Stimulated activated naive CD8-positive, alpha-beta T cell treated with anti-CD3 and anti-CD28 coated beads, Interleukin-15, Interleukin-2, amounts not matched to agents 100 U/mL and 50 U/mL, for 24 hours (primary cell): ENCODE measurements at places on chromosomes 2 and 18.

DNA sequence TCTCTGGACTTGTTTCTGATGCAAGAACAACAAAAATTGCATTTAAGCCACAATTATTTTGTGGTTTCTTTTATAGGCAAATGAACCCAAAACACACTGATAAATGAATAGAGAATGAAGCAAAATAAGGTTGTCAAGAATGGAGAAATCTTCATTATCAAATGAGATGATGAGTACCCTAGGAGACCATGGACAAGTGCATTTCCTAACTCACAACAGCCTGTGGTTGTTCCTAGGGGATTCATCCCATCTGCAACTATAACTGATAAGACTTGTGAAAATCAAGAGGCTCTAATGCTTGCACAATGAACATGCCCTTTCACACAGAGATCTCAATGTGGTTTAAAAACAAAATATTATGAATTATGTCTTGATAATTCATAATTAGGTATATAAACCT lies 159.9 kb downstream of the PDE1A start:
- no peak for DNase-seq

- no peak for DNase-seq
Observed at GRCh38 chr2:119289093-119289492, 65.5 kb downstream of the STEAP3 start.

- peak; percentile 68 for DNase-seq
Observed at GRCh38 chr2:6826081-6826913, 39.4 kb downstream of the CMPK2 start.

GRCh38 chr2:211723398-211723797 lies 815.2 kb downstream of the ERBB4 start:
- DNase-seq = no peak

- no peak for DNase-seq
Observed at GRCh38 chr2:110863726-110864125, 131.4 kb downstream of the ACOXL start.

- DNase-seq = peak; percentile 80
Observed at GRCh38 chr18:45879681-45880655, 54.5 kb downstream of the SIGLEC15 start.

- DNase-seq = no peak
Observed at GRCh38 chr2:195164930-195165329, 492.1 kb upstream of the SLC39A10 start.

DNA sequence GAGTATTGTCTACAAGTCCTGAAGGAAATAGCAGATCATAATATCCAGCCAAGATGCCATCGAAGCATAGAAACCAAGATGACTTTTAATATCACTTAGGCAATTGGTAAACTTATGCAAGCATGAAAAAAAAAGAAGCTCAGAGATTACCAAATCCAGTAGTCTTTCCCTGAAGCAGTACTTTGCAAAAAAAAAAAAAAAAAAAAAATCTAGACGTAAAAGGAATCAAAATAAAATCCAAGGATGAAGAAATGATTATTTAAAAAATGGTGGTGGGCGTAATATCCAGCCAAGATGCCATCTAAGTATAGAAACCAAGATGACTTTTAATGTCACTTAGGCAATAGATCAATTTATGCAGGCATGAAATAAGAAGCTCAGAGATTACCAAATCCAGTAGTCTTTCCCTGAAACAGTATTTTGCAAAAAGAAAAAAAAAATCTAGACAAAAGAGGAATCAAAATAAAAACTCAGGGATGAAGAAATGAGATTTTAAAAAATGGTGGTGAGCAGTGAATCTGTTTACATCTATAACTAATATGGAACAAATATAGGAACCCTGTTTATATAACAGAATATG lies 108.8 kb downstream of the GYPC start:
- no peak for DNase-seq

DNA sequence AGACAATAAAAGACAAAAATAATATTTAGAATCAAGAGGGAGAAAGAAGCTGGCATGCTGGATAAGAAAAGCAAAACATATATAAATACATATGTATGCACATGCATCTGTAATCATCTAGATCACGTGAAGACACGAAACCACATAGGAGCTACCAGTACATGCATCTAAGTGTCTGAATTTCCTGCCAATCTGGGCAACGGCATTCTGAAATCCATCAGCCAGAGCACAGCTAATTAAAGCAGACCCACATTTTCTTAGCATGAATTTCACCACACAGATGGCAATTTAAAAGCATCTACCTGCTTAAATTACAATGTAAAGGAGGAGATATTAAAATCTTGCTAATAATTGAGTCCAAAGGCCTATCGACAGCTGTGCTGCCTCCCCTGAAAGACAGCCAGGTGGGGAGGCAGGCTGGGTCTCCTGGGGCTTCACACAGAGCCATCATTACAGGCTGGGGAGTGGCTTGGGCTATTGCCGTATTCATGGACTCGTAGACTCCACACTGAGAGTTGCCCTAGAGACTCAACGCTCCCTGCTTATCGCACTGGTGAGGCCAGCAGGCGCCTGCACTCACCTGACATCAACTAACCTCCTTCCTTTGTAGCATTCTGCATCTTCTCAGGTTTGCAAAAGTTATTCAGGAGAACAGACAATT lies 272.5 kb upstream of the PXDN start:
- DNase-seq = no peak

- no peak for DNase-seq
Observed at GRCh38 chr18:11005528-11005927, 143.8 kb downstream of the PIEZO2 start.

DNA sequence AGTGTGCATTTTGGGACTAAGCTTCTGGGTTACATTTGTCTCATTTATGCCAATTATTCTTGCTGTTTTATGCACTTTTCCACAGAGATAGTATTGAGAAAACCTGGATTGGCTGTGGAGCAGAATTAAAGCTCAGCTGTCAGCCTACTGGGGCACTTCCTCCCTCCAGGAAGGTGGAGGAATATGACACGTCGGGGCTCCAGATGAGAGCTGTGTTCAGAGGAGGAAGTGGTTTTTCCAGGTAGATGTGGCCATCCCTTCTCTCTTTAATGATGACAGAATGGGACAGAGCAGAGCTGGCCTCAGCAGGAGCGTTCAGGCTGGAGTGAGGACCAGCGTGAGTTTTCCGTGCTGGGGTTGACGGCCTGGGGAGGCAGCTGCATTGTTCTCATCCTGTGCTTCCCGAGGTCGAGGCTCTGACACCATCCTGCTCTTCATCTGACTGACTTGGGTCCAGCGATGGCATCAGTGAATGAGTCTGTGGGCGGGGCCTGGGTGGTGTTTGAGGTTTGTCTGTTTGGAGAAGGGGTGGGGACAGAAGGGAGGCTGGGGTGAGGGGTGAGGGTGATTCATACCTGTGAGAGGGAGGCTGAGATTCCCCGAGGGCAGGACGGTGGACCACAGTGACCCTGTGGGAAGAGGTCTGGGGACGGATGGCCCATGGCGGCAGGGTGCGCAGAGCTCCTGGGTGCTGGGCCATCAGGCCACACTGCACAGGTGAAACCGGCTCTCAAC lies 207.0 kb downstream of the LDLRAD4 start:
- DNase-seq = peak; percentile 17

GRCh38 chr2:74142340-74142739 lies 5.4 kb downstream of the BOLA3 start:
- no peak for DNase-seq

GRCh38 chr2:233264667-233265066 lies 13.2 kb downstream of the ATG16L1 start:
- DNase-seq = no peak

GRCh38 chr18:67650686-67651385 lies 134.3 kb upstream of the DSEL start:
- DNase-seq = no peak

DNA sequence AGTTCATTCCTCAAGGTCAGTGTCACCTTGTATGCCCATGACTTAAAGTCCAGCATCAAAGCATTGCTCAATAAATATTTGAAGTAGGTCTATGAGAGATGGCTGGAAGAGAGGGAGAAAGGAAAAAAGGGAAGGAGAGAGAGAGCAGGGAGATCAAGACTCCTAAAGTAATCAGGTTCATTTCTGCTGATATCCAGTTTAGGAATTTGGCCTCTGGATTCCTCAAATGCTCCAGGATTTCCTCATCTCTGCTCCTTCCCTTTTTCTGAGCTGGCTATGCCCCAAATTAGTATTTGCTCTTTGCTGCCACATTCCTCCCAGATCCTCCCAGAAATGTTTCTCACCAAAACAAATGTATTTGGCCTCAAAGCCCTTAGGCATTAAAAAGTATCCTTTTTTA lies 739.4 kb upstream of the CHAC2 start:
- DNase-seq = no peak

DNA sequence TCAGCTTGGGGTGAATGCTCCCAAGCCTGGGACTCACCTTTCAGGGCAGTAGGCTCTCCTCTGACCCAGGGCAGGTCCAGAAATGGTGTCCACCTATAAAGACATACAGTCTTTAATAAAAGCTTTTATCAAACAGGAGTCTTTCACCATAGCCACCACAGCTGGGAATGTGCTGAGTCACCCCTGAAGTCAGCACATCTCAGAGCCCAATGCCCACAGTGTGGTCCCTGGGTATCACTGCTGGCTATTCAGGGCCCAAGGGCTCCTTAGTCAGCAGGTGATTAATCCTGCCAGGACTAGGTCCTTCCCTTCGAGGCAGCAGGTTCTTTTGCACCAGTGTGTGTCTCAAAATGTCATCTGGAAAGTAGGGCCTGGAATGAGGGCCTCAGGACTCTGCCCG lies 181.9 kb downstream of the MEMO1 start:
- no peak for DNase-seq

DNA sequence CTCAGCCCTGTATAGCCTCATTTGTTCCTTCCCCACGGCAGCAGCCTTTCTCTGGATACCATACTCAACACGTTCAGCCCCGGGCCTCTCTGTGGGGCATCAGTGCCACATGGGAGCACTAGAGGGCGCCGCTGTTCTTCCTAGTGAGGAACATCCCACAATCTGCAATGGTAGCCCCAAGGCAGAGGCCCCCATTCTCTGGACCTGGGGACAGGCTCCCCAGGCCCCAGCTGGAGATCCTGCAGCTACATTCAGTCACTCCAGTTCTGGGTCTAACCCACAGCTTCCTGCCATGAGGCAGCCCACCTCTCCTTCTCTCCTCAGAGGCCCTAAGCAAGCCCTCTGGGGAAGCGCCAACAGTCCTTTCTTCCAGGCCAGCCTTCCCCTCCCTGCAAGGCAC lies 14.2 kb upstream of the SFXN5 start:
- DNase-seq = peak; percentile 87

DNA sequence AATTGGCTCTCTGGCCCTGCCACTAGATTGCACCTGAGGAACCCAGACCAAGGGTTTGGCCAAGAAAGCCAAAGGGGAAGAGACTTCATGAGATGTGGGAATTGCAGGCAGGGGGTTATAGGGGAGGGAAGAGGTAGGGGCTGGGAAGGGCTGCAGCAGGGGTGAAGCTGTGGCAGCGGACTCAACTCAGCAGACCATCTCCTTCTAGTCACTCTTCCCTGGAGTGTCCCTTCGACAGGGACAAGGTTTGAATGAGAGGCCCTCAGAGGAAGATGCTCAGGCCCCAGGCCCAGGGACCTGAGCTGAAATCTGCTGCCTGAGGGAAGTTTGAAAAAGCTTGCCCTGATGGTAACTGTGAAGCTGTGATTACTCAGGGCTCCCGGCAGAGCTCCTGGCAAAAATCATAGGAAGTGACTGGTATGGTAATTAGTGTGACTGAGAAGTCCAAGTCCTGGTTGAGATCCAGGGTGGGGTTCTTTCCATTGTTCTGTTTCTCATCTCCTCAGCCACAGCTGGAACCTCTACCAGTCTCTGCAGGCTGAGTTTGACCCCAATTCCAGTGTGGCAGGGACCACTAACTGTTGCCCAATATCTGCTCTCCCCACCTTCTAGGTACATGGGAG lies 300.9 kb downstream of the CYP26B1 start:
- no peak for DNase-seq

GRCh38 chr2:40466935-40467572 lies 15.2 kb upstream of the SLC8A1 start:
- no peak for DNase-seq

DNA sequence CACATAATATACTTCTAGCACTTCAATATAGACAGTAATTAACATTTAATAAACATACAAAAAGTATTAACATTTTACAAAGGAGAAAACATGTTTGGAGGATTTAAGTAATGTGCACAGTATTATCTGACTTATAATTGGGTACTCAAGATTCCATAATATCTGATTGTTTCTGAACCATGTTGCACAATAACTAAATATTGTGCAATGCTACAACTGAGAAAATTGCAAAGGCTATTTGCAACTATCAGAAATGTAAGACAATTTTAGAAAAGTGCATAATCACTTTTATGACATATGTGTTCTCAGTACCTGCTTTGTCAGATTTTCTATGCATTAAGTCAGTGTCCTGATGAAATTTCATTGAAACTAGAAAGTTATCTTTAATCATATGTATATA lies 934.6 kb downstream of the SOCS6 start:
- no peak for DNase-seq

DNA sequence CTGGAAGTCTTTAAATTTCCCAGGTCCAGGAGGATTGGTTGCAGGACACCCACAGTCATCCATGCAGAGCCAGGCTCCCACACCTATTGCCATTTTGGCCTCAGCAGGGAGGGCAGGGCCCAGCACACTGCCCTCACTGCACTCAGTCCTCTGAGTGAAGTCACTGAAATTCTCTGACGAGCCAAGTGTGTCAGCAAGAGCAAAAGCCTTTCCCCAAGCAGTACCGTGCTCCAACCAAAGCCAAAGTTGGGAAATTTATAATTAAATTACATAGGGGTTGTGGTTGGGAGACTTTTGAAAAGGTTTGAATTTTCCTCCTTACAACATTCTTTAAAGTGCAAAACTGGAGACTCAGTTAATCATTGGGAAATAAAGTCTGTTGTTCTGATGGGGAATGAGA lies 98.5 kb upstream of the CD226 start:
- no peak for DNase-seq

GRCh38 chr2:224871813-224872212 lies 155.6 kb upstream of the CCDC195 start:
- DNase-seq = no peak

DNA sequence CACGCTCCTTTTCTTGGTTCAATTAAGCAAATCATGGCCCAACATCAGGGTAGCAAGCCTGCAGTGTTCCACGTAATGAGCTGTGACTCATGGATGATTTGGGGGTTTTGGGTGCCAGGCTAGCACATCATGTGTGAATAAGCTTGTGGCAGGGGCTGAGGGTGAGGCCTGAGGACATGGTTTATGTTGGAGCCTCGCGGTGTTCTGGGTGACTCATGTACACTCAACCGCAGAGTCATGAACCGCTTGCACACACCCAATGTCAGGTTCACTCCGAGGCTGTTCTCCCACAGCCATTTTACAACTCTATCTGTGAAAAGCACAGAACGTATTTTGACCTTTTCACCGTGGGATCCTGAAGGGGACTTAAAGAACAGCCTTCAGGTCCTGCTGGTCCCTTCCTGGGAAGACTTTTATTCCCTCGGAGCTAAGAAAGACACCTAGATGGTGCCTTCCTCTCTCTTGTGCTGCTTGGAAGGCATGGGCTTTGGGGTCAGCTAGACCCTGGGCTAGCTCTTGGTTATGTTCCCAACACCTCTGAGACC lies 139.9 kb upstream of the ZEB2 start:
- DNase-seq = peak; percentile 41
